Foreskin keratinocyte (primary cell): ENCODE measurements at places on chromosomes 4 and X.

- no peak for DNase-seq
Observed at GRCh38 chr4:124873361-124874171, 161.0 kb upstream of the ANKRD50 start.

DNA sequence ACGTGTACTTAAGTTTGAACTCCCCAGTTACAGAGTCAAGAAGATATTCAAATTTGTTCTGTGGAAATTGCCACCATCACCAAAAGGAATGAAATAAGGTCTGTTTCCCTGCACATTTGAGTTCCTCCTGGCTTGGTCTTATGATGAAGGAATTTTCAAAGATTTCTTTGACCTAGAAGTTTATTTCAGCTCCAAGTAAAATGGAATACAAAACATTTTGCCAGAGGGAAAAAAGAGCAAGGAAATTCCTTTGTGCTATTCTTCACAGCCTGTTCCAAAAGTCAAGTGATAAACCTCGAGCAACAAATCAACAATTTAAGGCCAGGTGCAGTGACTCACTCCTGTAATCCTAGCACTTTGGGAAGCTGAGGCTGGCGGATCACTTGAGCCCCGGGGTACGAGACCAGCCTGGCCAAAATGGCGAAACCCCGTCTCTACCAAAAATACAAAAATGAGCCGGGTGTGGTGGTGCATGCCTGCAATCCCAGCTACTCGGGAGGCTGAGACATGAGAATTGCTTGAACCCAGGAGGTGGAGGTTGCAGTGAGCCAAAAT is 3.4 kb downstream of the NKRF start:
- peak; percentile 47 for DNase-seq

GRCh38 chr4:65968831-65969558 is 298.7 kb upstream of the EPHA5 start:
- DNase-seq = no peak

DNA sequence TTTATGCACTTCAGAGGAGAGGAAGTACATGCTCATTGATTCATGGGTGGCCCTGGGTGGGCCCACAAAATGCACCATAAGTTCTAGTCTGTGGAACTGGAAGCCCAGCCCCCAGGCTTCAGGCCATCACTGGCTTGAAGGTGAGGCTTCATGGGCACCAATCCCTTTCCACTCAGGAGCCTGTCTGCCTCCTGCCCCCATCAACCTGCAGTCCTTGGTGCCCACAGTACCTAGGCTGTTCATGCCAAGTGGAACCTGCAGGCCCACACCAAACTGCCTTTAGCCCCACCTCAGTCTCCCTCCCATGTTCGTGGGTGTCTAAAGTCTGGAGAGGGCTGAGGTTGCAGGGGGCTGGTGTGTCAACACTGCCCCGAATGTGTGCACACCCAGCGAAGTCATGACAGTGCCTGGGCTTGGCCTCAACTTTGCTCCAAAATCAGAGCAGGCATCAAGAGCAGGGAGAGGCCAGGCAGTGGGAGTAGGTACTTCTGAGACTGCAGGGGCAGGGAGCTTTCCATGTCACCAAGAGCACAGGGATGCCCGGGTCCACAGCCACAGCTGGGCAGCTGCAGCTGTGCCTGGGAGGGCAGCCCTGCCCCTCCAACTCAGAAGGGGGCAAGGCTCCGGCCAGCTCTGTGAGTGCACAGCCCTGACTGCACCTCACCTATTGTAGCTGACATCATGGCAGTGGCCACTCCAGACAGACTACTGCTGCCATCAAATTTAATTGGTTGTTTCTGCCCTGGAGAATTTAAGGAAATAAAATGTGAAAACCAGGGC is 1250.4 kb upstream of the IGFBP7 start:
- DNase-seq = no peak
